ENCODE measurements at places on chromosomes 3 and 15.

DNA sequence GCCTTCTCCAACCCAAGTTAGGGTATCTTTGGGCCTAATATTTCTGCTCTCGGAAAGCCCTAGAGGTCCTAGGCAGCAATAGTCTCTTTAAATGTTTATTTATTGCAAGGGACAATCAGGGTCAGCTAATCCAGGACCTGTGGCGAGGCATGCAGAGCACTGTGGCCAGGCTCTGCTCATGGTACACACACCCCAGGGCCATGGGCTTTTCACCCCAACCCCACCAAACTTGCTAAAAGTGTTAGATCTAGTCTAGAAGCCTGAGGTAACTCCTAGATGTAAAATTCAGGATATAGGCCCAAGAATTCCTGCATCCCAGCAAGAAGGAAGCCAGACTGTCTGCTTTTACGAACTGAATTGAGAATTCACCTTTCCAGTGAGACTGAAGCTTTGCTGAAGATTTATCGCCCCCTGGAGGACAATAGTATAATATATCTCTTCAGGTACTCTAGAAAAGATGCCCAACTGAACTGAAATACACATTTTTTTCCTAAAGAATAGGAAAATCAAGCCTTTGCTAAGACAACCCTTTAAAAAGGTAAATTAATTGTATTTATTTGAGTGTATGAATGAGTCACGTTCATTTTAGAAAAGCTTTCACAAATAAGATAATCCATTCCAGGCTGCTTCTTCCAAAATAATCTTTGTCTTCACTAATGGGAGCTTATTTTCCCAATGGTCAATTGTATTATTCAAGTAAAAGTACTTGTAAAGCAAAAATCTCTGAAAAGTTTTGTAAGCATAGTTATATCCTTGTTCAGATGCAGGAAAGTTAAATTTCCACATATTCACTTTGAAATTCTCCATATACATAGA is 89.8 kb downstream of the LRRC3B start:
- no peak for DNase-seq

GRCh38 chr3:160458151-160458550 is 8.6 kb upstream of the TRIM59 start:
- no peak for DNase-seq

GRCh38 chr3:182370949-182371348 is 422.4 kb upstream of the ATP11B start:
- no peak for DNase-seq

- DNase-seq: no peak
These were observed 35.8 kb downstream of the UQCC5 start for GRCh38 chr3:52572221-52572620.

DNA sequence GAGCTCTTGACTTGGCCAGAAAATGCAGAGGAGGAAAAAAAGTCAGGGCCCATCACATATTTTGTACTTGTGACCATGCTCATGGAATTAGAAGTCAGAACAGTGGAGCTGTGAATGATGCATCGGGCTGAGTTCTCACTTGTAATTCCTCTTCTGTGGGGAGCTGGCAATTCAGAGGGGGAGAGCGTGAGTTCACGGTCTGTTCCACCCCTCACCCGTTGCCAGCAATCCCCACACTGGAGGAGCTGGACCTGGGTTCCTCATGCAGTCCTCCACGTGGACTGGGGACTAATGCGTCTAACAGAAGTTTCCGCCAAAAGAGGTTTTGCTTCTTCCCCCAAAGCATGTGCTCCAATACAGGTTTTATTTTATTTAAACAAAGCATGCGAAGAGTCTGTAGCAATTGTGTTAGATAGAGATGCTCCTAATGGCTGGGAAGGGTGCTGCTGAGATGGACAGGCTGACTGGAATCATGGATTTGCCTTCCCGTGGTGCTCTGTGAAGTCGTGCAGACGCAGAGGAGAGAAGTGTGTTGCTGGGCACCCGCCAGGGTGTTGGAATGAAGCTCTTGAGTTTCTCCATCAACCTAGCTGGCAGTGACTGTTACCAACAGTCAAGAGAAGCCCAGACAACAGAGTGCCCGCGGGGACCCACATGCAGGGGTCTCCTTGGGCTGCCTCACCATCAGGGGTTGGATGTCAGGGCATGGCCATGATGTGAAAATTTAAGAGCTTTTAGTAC is 77.4 kb upstream of the PCSK6 start:
- DNase-seq: no peak

All from activated CD4-positive, CD25-positive, alpha-beta regulatory T cell treated with anti-CD3 and anti-CD28 coated beads, Interleukin-2, amount 50 U/mL, for 16 hours (primary cell).